HepG2 (cell line): ENCODE measurements at places on chromosomes 6 and 20.
A peak's percentile ranks its signal among the peaks of the same experiment; 100 is the strongest.

- no peak for DNase-seq
Measured at GRCh38 chr20:55533632-55534031, 471.7 kb downstream of the CBLN4 start.

GRCh38 chr20:40497899-40498691 lies 190.9 kb downstream of the MAFB start:
- DNase-seq = no peak

DNA sequence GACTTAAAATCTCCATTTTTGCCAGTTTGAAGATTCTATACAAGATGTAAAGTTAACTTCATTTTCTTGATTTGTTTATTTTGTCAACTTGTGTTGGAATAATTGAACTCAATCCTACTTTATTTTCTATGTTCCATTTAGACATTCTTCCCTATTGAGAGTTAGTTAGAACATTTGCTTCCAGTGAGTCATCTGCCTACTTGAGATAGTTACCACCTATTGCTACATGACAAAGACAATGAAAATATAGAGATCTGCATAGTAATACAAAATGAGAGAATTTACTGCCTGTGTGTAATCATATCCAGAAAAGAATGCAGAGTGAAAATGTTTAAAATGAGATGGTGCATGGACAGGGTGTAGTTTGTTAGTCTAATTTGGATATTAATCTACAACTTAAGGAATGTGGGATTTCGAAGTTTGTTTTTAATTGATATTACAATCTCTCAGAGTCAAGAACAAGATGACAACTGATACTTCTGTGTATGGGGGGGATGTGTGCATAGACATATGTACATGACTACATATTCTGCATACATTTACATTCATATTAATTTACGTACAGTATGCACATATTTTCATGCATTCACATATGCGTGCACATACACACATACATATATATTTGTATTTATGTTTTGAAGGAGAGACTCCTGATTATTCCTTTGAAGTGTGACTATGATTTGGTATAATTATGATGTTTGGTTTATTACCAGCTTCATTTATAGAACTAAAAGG lies 420.1 kb downstream of the NKAIN2 start:
- DNase-seq = no peak

GRCh38 chr20:19860737-19861136 lies 102.7 kb downstream of the RIN2 start:
- DNase-seq = no peak

DNA sequence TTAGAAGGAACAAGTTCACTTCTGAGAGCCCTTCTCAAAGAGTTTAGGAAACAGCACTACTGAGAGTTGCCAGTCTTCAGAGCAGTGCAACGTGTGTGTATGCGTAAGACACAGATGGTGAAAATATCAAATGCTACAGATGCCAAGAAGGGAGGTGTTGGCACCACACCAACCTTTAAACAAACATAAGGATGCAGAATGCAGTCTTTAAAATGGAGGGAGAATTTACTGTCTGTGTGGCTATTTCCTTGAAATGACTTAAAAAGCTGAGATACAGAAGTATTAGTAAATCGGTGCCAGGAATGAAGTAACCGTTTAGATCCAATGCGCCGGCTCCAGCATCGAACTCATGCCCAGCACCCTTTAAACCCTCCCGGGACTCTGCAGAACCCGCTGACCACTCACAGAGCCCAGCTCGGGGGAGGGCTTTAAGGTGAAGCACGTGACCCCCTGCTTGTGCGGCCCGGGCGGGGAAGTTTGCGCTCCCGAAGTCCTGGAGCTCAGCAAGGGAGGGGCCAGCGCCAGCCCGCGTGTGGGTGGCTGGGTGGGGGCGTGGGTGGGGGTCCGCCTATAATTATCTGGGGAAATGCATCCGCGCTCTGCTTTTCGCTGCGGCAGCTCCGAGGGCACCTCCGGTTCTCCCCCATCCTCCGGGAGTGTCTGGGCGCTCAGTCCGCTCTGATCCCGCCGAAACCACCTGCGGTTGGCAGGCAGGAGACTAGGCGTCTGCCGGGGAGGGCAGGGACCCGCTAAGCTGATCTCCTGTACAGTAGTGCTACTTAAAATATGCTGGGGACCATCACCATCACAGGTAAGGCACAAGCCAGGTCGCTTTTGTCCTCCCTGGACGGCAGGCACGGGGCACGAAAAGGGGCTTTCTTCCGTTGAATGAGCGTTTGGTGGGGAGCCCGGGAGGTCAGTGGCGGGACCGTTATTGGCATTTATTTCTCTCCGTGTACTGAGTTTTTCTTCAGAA lies 66.0 kb downstream of the ZBTB2 start:
- peak; percentile 62 for DNase-seq

- DNase-seq = no peak
Measured at GRCh38 chr6:143695130-143695968, 17.6 kb downstream of the PHACTR2 start.

DNA sequence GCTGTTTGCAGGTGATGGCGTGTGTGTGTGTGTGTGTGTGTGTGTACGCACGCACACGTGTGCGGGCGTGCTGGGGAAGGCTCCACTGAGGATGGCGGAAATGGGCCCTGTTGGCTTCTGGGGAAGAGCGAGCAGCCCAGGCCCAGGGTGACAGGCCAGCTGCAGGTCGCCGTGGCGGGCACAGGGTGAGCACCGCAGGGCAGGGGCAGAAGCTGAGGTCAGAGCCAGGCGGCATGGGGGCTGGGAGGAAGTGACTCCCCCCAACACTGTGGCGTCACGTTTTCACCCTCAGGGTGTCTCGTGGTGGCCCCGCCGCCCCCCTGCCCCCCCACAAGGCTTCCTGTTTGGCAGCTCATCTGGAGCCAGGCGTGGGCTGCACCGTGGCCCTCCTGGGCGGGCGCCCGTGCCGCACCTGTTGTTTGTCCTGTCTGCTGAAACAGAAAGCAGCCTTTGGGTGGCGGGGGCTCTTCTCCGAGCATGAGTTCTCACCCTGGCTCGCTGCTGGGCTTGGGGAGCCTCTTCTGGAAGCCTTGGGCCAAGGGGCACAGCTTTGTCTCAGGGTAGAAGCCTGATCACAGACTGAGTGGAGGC lies 7.1 kb downstream of the RBM38 start:
- no peak for DNase-seq

DNA sequence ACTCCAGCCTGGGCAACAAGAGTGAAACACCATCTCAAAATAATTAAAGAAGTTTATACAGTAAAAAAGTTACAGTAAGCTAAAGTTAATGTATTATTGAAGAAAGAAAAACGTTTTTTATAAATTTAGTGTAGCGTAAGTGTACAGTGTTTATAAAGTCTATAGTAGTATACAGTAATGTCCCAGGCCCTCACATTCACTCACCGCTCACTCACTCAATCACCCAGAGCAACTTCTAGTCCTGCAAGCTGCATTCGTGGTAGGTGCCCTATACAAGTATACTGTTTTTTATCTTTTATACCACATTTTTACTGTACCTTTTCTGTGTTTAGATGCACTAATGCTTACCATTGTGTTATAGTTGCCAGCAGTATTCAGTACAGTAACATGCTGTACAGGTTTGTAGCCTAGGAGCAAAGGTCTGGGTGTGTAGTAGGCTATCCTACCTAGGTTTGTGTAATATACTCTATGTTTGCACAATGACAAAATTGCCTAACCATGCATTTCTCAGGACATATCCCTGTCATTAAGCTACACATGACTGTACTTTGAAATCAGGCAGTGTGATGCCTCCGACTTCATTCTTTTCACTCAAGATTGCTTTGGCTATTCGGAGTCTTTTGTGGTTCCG lies 16.7 kb downstream of the MGME1 start:
- peak; percentile 98 for DNase-seq
